ENCODE measurements at places on chromosomes 3 and 15. TPM values are rescaled to one million over a fixed set of nuclear protein-coding genes. Genes with fewer than 3 reads are reported as not detected.

DNA sequence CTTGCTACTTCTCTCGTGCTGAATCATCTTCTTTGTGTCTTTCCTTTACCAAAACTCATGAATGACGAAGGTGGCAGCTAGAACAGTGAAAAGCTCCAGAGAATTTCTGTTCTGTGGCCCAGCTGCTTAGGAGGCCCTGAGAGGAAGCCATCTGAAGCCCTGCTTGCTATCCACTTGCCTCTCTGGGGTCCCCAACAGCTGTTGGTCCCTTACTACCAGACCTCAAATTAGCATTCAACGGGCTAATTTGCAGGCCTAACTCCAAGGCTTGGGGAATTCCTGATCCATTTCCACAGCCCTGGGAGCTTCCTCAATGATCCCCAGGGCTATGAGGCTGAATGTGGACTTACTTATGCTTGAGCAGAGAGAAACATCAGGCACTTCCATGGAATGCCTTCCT is 37.5 kb upstream of the FSTL1 start:
- DNase-seq = no peak

DNA sequence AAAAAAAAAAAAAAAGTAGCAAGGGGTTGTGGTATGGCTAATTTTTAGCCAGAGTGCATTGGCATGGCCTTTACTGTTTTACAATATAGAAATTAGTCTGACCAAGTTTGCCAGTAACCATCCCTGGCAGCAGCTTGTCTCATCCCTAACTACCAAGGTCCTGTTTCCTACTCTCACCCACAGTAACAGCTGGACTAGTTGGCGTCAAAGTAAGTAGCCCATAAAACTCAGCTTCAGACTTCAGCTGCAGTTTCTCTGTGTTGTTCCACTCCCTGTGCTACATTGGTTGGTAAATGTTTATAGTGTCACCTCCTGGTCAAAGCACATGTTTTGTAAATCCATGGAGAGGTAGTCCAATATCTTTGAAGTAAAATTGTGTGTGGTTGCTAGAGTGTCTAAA is 691.3 kb downstream of the ZPLD1 start:
- no peak for DNase-seq

DNA sequence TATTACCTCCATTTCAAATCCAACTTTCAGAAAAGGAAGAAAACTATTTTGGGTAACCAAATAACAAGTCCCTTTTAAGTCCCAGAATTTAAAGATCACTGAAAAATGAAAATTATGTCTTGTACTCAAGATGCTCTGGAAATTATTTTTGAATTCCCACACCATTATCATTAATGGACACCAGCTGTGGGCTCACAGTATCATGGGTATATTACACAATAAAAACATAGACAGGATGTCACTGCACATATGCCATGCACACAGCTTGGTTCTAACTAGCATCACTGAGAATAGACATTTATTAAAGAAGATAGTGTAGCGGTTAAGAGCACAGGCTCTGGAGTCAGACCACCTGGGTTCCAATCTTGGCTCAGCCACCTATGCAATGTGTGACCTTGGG is 130.4 kb downstream of the FRMD5 start:
- no peak for DNase-seq

- DNase-seq = no peak
Observed at GRCh38 chr15:93428807-93429351, 339.9 kb upstream of the RGMA start.

DNA sequence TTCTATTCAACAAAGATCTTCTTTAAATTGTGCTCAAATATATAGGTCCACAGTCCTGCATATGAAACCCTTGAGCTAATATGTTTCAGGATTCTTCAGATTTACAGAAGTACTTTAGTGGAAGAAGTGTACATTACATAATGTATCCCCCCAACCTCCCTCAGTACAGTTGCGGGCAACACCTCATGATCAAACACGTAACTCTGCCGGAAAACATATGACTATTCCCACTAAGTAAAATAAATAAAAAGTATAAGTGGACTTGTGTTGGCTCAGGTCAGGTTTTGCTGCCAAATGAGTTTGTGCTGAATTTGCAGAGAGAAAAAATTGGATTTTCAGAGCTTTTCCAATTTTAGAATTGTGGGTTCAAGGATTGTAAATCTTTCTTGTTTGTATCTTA is 267.6 kb upstream of the MDFIC2 start:
- no peak for DNase-seq

GRCh38 chr3:47057212-47057671 is 77.8 kb downstream of the NBEAL2 start:
- no peak for DNase-seq

DNA sequence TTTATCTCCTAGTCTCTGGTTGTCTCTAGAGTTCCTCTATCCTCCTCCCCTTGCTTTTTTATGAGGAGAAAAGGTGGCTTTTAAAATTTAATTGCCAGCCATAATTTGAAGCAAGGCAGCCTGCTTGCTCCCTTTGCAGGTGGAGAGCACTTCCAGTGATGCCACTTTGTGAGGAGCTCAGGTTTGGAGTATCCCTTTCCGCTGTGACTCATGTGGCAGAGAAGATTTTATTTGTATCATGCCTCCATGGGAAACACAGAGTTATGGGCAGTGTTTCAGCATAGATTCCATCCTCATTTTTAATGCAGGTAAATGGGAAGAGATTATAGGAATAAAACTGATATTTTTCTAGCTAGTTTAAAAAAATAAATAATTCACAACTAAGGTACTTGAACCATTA is 7.0 kb downstream of the PPM1L start:
- no peak for DNase-seq

DNA sequence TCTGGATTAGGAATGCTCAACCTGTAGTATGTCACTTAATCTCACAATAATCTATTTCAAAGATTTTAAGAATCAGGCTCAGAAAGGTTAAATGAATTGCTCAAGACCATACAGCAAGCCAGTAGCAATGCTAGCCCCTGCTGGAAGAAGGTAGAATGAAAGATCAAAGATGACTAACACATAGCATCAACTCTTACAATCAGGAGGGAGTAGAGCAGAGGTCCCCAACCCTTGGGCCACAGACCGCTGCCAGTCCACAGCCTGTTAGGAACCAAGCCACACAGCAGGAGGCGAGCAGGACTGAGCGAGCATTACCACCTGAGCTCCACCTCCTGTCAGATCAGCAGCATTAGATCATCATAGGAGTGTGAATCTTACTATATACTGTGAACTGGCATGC is 15.5 kb upstream of the GATM start:
- no peak for DNase-seq

SEMA3F gene
- 0.27 TPM for total RNA-seq

ACOX2 gene
- not detected for total RNA-seq
